Femur (tissue), 1 donor: ENCODE measurements at places on chromosomes 2 and 18.

DNA sequence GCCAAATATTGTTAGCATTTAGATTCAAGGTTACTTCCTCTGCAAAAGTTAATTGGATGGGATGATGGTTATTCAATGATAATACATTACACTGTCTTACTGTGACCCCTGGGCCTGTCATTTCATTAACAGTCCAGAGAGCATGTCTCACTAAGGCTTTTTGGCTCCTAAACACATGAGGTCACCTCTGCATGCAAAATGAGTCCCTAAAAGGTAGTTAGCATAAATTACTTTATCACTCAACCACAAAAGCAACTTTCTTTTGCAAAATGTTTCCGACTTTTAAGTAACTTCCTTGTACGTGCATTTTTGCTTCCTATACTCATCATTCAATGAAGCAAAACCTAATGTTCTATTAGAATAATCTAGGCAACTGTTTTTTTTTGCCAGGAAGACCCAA lies 16.8 kb upstream of the AGFG1 start:
- no peak for DNase-seq

DNA sequence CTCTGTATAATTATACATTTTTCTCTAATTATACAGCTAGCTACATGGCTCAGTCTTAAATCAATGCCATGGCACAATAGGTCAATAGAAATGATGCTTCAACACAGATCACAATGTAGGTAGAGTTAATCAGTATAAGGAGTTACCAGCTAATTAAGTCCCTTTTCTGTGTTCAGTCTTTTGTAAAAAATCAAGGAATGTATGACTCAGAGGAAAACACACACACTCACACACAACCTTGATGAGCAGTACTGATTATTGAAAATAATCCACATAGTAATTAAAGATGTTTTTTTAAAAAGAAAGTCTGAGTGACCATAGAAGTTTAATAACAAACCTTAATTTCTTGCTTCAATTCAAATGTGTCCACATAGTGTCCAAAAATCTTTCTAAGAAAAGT lies 691.3 kb downstream of the LRP1B start:
- no peak for DNase-seq

DNA sequence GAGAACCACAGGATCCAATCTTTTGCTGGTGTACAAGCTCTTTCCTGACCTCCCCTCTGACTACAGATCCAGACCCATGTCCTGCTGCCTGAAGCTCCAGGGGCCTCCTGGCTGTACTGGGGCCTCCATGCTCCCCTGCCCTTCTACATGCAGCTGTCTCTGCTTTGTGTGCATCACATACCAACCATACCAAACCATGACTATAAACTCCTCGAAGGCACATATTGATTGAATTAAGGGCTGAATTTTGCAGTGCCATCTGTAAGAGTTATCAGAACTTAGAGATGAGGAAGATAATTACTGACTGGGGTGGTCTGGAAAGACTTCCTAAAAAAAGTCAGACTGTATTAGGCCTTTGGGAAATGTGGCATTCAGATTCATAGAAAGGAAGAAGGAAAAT lies 139.9 kb upstream of the CXCR4 start:
- no peak for DNase-seq

GRCh38 chr18:76450452-76451395 lies 44.3 kb downstream of the ZNF516 start:
- peak; percentile 79 for DNase-seq

- DNase-seq, result peak; percentile 39
These were observed 8.1 kb downstream of the SMAD7 start for GRCh38 chr18:48942554-48943261.

DNA sequence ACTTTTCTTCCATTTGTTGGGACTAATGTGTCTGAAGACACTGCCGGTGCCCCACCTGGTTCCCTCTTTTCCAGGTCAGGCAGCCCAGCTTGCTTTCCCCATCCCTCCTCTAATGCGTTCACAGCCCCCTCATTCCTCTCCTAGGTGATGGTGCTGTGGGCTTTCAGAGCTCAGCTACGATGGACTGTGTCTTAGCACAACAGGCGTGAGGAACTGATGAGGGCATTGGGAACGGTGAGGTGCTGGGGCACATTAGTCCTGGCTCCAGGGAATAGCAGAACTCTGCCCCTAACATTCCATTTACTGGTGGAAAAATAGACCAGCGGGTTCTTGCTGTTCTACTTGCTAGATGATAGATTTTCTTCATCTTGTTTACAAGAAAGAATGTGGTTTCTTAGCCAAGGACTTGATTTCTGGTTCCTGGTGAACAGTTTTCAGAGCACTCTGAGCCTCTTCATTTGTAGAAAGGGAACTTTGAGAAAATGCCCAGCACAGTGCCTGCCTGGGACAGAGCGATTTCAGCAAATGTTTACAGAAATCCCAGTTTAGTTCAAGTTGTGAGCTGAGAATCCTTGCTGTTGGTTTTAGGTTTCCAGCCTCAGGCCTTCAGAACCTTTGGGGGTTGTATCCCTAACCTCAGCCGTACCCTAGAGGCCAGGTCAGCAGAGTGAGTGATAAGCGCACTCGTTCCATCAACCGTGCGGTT lies 42.5 kb downstream of the LDLRAD4 start:
- DNase-seq, result no peak

GRCh38 chr2:213246497-213247281 lies 37.6 kb upstream of the SPAG16 start:
- peak; percentile 17 for DNase-seq

GRCh38 chr2:45888167-45888566 lies 236.7 kb downstream of the PRKCE start:
- no peak for DNase-seq

- DNase-seq, result no peak
These were observed 19.3 kb downstream of the CXCR2 start for GRCh38 chr2:218145124-218145523.

GRCh38 chr2:58899692-58900091 lies 658.6 kb upstream of the FANCL start:
- no peak for DNase-seq

DNA sequence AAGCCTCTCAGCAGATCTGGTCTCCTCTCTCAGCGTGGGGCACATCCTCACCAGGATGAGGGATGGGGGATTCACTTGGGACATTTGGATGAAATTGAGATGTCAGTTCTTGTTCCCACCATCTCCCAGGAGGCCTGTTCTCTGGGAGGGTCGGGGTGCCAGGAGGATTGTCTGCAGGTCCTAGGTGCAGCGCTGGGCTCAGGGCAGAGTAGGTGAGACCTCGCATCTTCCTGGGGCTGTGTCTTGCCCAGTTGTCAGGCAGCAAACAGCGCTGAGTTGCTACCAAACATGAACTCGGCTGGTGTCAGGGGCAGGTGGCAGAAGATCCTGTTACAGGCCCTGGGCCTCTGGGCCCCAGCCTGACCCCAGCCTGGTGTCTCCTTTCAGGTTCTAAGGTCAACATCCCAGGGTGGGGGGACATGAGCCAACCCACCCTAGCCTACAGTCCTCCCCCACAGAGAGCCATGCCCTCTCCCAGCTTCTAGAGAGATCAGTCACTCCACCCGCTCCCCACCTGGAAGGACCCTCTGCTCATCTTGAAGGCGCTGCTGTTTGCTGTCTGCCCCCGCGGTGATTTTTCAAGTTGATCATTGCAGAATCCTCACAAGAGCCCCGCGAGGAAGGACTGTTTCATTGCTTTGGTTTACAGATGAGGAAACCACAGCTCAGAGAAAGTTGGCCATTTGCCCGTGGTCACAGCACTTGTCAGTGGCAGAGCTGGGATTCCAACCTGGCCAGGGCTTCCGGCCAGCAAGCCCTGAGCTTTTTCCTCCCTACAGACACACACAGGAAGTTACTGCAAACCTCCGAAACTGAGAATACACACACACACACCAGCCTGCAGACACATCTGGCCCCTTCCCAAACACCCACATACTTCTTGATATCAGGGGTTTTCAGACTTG lies 83.9 kb downstream of the STPG4 start:
- peak; percentile 82 for DNase-seq

DNA sequence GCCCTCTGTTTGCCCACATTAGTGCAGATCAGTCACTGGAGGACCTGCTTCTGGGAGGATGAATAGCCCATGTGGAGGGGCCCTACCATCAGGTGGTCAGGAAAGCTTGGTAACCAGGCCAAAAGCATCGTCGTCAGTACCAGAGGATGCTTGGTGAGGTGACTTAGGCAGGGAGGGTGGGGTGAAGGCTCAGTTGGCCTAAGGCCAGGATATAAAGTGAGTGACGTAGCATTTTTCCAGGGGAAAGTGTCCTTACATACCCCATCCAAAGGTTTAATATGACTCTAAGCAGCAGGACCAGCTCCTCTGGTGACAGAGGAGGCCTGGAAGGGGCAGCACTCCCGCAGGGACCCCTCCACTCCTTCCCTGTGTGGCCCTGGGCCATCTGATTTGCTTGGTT lies 27.7 kb upstream of the DNMT3A start:
- no peak for DNase-seq

GRCh38 chr2:197296835-197297234 lies 13.7 kb downstream of the ANKRD44 start:
- DNase-seq, result no peak

DNA sequence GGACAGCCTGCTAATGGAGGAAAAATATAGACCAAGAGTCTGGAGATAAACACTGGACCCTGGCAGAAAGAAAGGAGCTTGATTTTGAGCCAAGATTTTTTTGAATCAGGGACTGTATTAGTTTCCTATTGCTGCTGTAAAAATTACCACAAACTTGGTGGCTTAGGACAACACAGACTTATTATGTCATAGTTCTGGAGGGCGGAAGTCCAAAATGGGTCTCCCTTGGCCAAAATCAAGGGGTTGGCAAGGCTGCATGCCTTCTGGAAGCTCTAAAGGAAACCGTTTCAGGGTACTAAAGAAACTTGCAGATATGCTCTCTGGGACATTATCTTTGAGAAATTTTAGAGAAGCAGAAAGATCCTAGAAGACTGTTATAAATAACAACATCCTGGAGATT lies 140.1 kb downstream of the BABAM2 start:
- DNase-seq, result peak; percentile 28

- no peak for DNase-seq
These were observed 245.4 kb downstream of the ATAD2B start for GRCh38 chr2:23681356-23682140.
